ENCODE measurements at places on chromosomes 5 and 9.

GRCh38 chr5:128053291-128053954, 30.1 kb upstream of the SLC12A2 start:
- no peak for DNase-seq

GRCh38 chr5:3596261-3596825, 711 bp downstream of the IRX1 start:
- no peak for DNase-seq

DNA sequence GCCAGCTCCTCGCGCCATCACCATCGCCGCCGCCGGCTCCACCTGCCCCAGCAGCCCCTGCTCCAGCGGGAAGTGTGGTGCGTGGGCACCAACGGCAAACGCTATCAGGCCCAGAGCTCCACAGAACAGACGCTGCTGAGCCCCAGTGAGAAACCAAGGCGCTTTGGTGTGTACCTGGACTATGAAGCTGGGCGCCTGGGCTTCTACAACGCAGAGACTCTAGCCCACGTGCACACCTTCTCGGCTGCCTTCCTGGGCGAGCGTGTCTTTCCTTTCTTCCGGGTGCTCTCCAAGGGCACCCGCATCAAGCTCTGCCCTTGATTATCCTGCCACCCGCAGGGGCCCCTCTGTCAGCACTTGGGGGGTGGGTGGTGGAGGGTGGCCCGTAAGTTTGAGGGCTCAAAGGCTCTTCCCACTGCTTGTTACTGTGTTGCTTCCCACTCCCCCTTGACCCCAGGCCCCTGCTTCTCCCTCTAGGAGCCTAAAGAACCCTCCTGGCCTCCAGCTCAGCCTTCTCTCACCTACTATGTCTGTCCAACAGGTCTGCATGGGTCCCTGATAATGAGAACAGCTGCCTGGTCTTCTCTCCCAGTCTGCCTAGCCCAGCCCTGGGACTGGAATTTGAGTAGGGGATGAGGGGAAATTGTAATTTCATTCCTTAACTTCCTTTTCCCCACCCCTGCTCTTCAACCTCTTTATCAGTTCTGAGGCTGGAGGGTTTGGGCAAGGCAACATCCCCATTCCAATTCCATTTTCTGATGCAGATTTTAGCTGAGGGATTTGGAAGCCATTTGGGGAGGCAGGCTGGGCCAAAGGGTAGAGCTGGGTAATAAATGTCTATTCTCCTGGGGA, 9.0 kb downstream of the RACK1 start:
- DNase-seq: no peak

DNA sequence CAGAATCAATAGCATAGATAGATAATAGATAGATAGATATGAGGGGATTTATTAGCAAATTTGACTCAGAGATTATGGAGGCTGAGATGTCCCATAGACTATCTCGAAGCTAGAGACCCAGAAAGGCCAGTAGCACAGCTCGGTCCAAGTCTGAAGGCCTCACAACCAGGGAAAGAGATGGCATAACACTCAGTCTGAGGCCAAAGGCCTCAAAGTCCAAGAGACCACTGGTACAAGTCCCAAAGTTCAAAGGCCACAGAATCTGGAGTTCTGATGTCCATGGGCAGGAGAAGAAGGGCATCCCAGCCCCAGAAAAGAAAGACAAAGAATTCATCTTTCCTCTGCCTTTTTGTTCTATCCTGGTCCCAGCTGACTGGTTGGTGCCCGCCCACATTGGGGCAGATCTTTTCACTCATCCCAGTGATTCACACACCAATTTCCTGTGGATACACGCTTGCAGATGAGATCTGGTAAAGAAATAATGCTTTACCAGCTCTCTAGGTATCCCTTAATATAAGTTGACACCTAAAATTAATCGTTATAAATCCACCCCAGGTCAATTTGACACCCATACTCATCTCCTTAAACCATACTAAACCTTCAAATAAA, 127.8 kb upstream of the FBN2 start:
- DNase-seq: no peak

DNA sequence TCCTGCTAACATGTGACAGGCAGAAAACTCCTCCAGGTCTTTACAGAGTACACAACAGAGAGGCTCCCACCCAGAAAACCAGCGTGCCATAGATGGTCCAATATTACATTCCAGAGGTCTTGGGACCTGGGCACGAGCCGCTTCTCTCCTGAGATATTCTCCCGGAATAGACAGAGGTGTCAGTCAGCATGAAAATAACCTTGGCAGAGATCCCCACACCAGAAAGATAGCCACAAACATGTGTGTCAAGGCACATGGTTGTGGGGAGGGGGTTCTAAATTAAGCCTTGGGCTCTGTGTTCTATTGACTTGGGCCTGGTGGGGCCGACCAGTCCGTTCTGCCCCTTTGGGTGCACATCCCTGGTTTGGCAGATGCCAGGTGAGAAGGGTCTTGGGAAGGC, 78.4 kb downstream of the BOD1 start:
- no peak for DNase-seq

DNA sequence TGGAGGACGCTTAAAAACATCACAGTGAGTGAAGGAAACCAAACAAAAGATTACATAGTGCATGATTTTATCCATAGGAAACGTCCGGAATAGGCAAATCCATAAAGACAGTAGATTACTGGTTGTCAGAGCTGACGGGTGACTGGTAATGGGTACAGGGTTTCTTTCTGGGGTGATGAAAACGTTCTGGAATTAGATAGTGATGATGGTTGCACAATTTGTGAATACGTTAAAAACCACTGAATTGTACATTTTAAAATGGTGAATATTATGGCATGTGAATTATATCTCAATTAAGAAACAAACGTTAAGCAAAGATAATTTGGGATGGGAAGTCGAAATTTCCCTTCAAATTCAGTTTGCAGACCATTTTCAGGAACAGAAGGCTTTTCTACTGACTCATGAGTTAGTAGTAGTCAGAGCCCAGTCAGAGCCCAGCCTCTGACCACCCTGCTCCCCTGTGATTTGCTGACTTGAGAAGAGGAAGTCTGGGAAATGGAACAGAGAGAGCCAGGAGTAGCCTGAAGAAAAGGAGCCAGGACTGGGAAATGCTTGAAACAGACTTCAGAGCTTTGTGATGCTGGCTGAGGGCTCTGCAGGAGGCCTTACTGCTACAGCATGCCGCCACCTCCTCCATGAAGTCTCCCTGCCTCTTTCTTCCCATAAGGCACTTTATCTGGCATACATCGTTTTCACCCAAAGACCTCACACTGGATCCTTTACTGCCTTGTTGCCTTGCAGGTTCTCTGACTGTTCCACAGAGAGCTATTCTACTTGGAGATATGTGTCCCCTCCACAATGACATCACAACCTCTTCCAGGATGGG, 46.4 kb upstream of the CTNNA1 start:
- DNase-seq: no peak

- DNase-seq: no peak
Measured at GRCh38 chr9:74942801-74943200, 9.9 kb downstream of the C9orf40 start.

Measured in neural crest cell (in vitro differentiated cells).